ENCODE measurements at places on chromosomes 3 and 15.

DNA sequence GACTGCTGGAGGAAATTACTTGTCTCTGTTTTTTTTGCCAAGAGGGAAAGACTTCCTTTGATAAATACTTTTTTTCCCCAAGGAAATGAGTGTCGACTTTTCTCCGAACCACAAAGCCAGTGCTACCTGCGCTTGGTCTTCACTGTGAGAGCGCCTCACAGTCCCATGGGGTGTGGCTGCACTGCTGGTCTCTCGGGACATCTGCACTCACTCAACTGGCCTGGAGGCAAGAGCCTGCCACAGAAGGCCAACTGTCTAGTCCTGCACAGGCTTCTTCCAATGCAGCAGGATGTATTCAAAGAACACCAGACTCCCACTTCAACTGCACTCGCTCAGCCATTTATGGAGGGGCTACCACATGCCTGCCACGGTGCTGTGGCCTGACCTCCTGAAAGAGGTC is 40.6 kb upstream of the CGNL1 start:
- no peak for DNase-seq

GRCh38 chr3:72224804-72225509 is 440.0 kb upstream of the PROK2 start:
- no peak for DNase-seq

- no peak for DNase-seq
Measured at GRCh38 chr15:67563092-67563491, 20.6 kb downstream of the MAP2K5 start.

GRCh38 chr3:107825556-107825955 is 265.3 kb downstream of the CD47 start:
- DNase-seq, result no peak

DNA sequence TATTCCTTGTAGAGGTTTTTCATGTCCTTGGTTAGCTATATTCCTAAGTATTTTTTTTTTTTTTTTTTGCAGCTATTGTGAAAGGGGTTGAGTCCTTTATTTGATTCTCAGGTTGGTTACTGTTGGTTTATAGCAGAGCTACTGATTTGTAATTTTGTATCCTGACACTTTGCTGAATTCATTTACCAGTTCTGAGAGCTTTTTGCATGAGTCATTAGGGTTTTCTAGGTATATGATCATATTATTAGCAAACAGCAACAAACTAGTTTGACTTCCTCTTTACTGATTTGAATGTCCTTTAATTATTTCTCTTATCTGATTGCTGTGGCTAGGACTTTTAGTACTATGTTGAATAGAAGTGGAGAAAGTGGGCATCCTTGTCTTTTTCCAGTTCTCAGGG is 737.4 kb downstream of the ZNF385D start:
- DNase-seq, result no peak

GRCh38 chr3:58868097-58868779 is 181.6 kb downstream of the CFAP20DC start:
- DNase-seq, result no peak

DNA sequence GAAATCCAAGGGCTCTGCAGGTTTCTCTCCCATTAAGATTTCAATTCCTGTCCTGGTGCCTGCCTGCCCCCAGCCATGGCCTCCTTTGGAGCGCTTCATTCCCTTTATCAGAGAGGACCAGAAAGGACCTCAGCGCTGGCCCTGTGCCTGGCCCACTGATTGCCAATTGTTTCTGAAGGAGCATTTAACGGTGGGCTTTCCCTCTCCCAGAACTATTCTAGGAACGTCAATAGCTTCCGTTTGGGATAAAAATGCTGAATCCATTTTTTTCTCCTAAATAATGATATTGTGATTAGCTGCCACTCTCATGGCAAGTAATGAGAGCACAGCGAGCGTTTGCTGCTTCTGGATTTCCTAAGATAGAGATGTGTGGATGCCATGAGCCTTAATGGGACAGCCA is 12.2 kb upstream of the SLC6A1 start:
- DNase-seq, result no peak

DNA sequence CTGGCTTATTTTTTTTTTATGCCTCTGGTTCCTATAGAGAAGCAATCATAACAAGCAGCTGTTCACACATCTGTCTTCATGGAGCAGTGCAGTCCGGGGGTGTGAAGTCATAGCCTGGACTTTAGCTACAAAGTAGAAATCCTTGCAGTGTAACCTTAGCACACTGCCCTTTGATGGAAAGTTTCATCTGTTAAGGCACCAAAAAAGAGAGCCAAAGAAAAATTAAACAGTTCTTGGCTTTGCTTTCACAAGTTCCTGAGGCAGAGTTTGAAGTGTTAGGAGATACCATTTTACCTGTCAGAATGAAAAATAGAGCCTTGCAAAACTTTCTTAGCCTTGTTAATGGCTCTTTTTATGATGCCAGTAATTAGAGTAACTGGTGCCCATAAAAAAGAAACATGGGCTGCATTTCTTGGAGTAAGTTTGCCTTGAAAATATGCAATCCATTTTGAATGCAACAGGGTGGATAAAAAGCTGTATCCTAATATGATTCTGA is 84.1 kb downstream of the PIK3R4 start:
- DNase-seq, result no peak

DNA sequence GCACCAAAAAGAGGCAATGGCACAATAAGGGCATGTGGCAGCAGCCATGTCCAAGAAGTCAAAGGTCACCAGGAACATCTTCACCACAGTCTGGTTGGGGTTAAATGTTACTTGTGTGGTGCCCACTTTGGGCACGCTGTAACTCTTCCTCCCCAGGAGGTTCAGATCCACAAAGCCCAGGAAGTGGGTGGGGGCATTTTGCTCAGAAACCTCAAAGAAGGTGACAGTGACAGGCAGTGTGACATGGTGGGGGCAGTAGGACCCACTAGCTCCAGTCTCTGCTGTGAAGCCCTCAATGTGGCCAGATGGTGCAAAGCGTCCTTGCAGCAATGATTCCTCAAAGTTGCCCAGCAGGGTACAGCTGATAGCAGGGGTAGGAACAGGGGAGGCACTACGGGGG is 5.8 kb downstream of the ZNF80 start:
- DNase-seq, result no peak

Measured in activated T-cell treated with anti-CD3 and anti-CD28 coated beads for 1 hour (primary cell).